Fibroblast of skin of abdomen (primary cell): ENCODE measurements at places on chromosomes 5 and 9.

GRCh38 chr5:119743927-119744326 lies 114.6 kb downstream of the FAM170A start:
- peak; percentile 2 for DNase-seq

- DNase-seq = peak; percentile 87
Observed at GRCh38 chr5:143494162-143494561, 90.7 kb upstream of the NR3C1 start.

DNA sequence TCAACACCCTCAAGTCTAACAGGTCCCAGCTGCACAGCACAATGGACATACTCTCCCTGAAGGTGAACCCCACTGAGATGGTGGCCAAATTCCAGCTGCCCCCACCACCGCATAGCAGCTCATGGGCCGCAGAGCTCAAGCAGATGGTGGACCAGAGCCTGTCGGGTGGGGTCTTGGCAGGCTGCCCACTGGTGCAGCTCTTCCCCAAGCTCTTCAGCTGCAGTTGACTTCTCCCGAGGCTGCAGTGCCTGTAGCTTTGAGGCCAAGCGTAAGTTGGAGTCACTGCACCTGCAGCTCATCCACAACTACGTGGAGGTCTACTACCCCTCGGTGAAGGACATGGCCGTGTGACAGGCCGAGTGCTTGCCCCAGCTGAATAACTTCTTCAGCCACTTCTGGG lies 56.6 kb upstream of the SPTLC1 start:
- no peak for DNase-seq

- DNase-seq = peak; percentile 47
Observed at GRCh38 chr5:97142521-97143254, at the start of gene LIX1. TSS of gene LIX1 (minus strand) at chr5:97142611. CDS start at chr5:97142576, 35 bp downstream.

DNA sequence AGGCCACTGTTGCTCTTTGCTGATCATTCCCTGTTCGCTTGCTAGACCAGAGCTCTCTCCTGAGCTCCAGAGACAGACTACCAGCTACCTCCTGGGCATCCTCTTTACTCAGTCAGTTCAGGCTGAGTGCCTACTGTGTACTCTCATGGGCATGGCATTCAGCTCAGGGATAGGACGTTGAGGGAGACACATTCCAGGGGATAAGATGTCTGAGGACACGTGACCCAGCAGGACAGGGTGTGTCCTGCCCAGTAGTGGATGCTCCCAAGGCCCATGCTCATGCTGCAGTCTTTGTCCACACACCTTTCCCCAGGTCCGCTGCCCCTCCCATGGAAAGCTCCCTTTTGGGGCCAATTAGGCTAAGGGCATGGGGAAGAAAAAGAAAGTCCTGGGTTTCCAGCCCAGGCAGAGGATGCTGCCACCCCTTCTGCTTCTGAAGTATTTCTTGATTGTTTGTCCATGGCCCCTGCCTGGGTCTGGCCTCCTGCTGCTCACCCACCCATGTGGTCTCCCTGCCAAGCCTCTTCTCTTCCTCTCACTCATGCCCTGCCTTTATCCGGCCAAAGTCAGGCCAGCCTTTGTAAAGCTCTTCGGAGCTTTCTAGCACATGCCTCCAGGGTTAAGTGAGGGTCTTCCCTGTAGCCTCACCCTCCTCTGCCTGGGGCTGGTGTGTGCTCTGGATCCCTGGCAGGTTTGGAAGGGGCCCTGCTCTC lies 60.5 kb upstream of the PITX1 start:
- DNase-seq = no peak

DNA sequence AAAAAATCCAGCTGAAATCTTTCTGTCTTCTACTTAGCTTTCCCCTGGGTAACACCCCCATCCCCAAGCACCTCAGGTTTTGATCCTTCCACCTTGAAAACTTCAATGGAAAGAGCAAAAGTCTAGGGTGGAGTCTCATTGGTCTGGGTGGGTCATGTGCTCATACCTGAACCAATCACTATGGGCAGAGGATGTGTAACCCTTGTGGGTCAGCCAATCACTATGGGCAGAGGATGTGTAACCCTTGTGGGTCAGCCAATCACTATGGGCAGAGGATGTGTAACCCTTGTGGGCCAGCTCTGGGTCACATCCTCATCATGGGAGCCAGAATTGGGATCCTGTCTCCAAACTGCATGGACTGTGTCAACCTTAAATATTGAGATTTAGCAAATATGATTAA lies 18.5 kb downstream of the NAIF1 start:
- DNase-seq = no peak

DNA sequence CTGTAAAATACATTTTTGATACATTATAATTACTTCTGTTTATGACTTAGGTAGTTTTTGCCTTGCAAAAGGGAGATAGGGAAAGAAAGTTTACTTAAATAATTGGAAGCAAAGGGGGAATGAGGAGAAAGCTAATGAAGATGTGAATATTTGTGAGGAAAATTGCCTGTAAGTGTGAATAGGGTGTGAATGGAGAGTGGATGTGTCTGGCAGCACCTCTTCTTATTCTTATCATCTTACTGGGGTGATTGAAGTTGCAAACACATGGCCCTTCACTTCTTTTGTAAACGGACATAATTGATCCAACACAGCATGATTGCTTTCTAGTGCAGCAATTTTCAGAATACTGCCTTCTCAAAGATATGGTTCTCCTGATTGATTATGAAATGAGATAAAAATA lies 46.6 kb downstream of the PALM2AKAP2 start:
- no peak for DNase-seq

DNA sequence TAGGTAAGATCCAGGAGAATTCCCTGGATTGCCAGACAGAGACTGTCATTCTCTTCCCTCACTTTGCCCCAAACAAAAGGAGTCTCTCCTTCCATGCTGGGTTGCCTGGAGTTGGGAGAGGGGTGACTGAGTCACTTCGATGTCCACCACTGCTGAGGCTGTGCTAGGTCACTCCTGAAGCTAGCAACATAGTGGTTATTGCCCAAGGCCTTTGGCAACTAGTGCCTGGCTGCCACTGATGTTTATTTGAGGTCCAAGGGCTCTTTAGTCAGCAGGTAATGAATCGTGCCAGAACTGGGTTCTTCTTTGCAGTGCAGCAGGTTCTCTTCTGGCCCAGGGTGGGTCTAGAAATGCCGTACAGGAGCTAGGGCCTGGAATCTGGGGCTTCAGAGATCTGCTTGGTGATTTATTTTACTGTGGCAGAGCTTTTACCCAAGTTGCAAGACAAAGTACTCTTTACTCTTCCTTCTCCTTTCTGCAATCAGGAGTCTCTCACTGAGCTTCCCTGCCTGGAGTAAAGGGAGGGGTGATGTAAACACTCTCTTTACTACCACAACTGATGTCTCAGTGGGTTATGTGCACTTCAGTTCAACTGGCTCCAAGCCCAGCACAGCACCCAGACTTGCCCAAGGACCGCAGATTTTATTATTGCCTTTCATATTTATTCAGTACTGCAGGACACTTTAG lies 155.7 kb upstream of the SH3GL2 start:
- DNase-seq = no peak

- DNase-seq = peak; percentile 41
Observed at GRCh38 chr9:16031971-16032370, 479.1 kb downstream of the CCDC171 start.

DNA sequence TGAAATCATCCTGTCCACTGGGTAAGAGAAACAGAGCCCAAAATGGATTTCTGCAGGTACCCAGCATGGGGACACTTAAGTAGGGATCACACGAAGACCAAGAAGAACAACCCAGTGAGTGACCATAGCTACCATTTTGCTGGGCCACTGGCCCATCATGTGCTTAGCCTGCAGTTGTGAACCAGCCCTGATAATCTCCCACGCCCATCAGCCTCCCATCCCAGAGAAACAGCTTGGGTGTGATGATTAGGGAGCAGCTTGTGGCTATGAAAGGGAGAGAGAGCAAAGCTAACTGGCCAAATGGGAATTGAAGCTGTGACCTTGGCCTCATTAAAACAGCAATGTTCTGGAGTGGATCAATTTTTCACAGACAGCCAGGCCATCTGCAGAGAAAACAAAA lies 138.5 kb downstream of the SLC24A2 start:
- DNase-seq = no peak

- DNase-seq = peak; percentile 48
Observed at GRCh38 chr5:142441616-142442015, 116.8 kb upstream of the SPRY4 start.

- no peak for DNase-seq
Observed at GRCh38 chr9:35490155-35490909, 421 bp downstream of the RUSC2 start.

- peak; percentile 17 for DNase-seq
Observed at GRCh38 chr9:17280350-17281012, 145.6 kb downstream of the CNTLN start.

GRCh38 chr5:113480243-113480642 lies 8.0 kb downstream of the MCC start:
- DNase-seq = no peak

DNA sequence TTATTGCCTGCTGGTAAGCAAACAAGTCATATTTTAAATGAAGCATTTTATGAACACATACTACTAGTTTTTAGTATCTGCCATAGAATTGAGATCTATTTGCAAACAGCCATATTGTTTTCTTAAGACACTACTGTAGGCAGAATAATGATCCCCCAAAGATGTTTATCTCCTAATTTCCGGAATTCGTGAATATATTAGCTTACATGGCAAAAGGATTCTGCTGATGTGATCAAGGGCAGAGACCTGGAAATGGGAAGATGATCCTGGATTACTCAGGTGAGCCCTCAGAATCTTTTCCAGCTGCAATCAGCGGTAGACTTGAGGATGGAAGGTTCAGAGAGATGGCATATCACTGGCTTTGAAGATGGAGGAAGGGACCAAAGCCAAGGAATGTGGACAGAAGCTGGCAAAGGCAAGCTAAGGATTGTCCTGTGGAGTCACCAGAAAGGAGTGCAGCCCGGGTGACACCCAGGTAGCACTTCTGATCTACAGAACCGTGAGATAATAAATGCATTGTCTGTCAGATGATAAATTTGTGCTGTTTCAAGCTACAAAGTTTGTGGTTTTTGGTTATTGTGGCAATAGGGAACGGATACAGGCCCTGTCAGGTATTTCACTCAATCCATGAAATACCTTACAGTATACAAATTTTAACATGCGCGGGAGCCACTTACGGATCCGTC lies 1.0 kb upstream of the ERCC6L2 start:
- peak; percentile 18 for DNase-seq

DNA sequence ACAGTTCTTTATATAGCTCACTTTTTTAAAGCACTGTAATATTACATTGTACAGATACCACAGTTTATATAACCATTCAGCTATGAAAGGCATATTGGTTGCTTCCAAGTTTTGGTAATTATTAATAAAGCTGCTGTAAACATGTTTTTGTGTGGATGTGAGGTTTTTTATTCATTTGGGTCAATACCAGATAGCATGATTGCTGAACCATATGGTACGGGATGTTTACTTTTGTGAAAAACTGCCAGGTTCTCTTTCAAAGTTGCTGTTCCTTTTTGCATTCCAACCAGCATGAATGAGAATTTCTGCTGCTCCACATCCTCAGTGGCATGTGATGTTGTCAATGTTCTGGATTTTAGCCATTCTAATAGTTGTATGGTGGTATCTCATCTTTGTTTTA lies 439.6 kb upstream of the NMUR2 start:
- no peak for DNase-seq

GRCh38 chr9:133333011-133333410 lies 3.0 kb downstream of the SURF6 start:
- DNase-seq = no peak

DNA sequence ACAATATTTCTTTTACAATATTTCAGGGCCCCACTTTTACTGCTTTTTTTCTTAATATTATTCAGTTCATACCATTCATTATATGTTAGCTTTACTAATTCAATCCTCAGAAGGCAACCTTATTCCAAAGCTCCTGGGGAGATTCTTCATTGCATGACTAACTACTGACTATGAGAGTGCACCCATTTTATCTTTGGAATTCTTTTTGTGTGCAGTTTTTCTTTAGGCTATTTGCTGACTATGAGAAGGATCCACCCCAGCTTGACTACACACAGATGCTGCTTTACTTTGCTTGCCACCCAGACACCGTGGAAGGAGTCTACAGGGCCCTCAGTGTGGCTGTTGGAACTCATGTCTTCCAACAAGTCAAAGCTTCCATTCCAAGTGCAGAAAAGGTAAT lies 56.9 kb upstream of the IL7R start:
- DNase-seq = peak; percentile 41
